ENCODE measurements at places on chromosomes 5 and 9.

DNA sequence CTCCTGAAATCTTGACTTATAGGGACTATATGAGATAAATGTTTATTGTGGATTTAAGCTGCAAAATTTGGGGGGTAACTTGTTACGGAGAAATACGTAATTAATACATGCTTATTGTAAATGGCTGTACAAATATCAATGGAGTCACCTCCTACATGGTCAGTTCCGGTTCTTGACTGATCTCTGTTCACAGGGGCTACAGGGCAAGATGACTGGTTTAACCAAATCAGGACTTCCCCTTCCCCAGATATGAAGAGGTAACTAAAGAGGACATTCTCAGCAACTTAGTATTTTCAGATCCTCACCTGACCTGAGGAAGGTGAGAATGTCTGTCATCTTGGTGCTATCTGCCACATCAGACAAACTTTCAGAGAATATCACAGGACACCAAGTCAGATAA lies 54.7 kb downstream of the PTCD2 start:
- no peak for DNase-seq

DNA sequence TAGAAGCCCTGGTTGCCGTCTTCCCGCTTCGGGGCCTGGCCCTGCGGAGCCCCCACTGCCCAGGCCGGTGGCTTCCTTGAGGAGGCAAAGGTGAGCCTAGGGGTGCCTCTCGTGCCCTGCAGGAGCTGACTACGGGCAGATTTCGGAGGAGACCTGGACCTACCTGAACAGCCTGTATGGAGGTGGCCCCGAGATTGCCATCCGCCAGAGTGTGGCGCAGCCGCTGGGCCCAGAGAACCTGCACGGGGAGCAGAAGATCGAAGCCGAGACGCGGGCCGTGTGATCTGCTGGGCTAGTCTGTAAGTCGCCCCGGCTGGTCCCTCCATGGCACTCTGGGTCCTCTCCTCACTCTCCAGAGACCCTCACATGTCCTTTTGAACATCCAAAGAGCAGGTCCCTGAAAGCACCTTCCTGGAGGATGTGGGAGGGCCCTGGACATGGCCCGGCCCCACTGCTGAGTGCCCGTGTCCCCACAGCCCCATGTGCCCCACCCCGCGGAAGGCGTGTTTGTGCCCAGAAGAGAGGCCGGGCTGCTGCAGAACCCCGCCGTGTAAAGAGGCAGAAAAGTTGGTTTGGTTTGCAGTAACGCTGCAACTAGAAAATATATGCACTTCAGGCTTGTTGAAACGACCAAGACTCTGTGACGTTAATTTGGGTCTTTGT lies 44.9 kb downstream of the USP20 start:
- DNase-seq: no peak

DNA sequence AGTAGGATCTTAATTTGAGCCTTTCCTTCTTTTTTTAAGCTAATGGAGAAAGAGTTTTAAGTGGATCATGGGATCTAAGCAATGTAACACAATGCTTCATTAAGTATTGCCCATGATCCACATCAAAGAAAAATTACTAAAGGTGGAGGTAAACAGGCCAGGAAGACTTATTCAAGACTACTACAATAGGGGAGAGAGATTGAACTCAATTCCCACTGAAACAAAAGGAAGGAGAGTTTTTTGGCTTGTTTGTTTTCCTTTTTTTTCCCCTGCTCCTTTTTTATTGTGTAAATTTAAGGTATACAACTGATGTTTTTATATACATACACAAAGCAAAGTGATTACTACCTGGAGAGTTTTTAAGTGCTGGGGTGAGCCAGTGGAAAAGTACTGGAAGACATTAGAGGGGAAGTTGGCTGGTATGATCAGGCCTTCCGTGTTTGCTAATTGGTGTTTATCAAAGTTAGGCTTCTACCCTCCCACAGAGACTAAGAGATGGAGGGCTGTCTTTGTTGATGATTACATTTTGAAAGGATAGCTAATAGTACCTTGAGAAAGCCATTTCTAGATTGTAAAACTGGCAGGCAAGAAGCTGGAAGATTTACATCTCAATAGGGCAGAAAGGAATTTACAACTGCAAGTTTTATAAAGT lies 262.7 kb downstream of the CHSY3 start:
- peak; percentile 53 for DNase-seq

DNA sequence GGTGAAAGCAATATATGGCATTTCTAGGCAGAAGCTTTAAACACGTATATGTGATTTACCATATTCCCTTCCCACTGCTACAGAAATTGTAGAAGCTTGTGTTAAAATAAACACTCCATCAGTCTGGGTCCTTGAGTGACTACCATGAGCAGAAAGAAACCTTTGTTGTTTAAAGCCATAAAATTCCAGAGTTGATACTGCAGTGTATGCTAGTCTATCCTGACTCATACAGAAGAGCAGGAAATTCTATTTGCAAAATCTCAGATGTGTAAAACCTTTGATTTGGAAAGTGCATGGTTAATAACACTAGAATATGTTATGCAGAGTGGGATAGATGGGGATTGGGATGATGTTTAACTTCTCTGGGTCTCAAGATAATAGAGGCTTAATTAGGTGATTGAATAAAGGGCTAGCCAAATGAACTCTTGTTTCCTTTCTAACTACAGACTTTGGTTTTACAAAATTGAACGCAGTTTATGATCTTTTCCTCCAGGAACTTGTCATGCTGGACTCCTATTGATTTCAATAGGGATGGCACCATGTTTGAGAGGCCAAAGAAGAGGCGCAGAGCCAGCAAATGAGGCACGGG lies 282.7 kb upstream of the VLDLR start:
- DNase-seq: no peak

GRCh38 chr5:104538734-104539133 lies 976.1 kb upstream of the NUDT12 start:
- no peak for DNase-seq

DNA sequence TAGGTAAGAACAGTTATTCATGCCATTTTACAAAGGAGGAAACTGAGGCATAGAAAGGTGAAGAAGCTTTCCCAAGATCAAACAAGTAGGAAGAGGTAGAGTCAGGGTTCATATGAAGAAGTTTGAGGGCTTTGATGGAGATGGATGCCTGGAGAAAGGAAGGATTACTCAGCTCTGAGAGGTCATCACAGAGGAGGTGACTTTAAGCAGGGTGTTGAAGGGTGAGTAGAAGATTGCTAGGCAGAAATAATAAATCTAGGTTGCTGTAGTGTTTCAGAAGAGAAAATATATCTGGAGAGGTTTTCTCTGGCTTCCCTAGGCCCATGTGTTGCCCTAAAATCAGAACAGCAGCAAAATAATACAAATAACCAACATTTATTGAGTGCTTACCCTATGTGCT lies 196.3 kb downstream of the PALM2AKAP2 start:
- DNase-seq: no peak

- no peak for DNase-seq
These were observed 45.4 kb downstream of the SPATA31C2 start for GRCh38 chr9:88092797-88093331.

GRCh38 chr9:112925058-112925641 lies 34.5 kb upstream of the SLC46A2 start:
- peak; percentile 38 for DNase-seq

DNA sequence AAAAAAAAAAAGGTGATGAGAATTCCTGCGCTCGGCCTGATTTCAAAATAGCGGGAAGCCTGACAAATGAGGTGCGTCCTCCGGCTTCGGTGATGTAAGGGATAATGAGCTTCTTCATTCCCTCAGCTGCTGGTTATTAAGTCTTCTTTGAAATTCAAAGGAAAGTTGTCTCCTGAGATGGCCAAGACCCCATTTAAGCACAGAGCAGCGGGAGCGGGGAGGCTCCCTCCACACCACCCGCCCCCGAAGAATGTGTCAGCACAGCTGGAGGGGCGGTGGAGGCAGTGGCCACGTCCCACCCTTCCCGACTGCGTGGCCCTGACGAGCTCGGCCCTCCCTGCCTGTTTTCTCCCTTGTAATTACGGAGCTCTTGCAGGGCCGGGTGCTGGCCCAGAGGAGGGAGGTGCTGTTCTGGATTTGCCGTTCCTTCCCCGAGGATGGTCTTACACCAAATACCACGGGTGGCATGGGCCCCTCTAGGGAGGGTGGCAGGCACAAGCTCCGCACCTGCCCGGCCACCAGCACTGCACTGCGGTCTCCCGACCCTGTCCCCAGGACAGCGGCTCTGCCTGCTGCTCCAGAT lies 31.0 kb downstream of the SLC9A3 start:
- DNase-seq: no peak

DNA sequence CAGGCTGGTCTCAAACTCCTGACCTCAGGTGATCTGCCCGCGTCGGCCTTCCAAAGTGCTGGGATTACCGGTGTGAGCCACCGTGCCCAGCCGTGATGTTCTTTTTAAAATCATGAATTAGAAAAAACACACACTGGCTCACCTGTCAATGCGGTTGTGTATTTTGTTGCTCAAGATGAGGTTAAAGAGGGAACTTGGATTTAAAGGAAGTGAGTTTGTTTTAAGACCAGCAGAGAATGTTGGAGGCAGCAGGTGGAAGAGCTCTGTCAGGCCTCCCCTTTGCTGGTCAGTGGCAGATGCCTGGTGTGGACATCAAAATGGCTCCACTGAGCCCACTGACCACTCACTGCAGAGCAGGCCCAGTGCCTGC lies 38.9 kb downstream of the WNK2 start:
- DNase-seq: no peak

GRCh38 chr9:109789971-109790370 lies 10.0 kb downstream of the PALM2AKAP2 start:
- no peak for DNase-seq

DNA sequence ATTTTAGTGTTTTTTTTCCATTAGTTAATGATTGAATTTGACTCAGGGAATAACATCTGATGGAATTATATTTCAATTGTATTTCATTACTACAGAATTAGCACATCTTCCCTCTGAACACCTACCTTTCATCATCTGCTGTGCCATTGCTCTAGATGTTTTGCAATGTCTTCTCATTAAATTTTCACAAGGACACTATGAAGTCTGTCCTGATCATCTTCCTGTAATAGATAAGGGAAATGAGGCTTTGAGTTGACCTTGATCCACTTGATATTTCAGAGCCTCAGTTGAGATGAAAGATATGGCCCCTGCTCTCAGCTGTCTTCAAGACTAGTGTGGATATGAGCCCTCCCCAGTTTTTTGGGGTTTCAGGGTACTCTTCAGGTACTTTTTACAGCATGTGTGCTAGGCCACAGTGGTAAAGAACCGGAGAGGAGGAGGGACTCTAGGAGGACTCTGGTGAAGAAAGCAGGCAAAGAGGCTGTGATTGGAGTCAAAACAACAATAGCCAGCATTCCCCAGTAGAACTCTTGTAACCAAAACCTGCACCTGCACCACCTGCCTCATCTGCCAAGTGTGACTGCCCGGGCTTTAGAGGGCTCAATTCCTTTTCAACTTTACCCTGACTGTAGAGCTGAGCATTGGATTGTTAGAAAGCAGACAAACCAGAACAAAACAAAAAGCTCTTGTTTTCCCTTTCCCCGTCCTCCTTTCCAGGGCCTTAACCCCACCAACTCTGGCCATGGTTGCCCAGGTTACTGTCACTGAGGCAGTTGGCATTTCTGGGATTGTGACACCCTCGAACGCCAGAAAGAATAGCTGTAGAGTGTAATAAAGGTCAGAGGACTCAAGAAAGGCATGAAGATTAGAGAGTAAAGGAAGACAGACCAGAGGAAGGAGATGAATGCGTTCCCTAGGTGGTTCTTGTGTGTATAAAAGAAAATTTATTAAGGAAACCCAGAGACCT lies 56.3 kb downstream of the ERAP1 start:
- DNase-seq: no peak

DNA sequence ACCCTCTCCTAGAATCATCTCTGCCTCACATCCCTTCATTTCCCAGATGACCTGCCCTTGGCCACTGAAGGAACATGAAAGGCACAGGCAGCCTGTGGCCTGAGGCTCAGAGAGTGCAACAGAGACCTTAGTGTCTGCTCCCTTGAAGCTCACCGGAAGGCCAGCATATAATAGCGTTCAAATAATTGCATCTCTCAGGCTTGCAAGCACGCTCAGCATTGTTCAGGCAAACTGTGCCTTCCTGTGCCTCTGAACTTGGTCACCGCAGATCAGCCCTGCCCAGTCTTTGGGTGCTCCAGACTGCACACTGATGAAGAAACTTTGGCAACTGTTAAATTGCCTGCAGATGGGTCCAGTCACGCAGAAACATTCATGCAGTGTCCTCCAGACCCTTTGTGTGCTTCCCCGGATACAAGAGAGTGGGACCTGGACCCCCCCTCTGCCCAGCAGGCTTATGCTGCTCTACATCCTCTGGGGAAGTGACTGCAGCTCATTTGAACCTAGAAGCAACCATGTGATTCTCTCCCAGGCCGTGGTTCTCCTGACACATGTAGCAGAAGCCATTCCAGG lies 216.0 kb upstream of the ANKRD55 start:
- DNase-seq: no peak

DNA sequence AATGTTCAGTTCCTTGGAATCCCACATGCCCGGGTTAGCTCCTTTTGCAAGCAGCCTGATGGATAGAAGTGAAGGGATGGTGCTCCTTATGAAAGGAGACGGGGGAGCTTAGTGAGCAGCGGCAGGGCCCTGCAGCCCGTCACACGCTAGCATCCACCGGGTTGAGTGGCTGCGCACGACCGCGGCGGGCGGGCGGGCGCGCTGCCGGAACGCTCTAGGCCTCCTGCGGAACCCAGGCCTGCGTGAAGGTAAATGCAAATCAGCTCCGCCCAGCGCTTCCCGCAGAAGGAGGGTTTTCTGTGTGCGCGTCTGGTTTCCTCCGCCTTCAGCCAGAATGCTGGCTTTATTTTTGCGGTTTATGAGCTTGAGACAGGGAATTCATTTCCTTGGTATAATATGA lies 19.8 kb downstream of the IL12B start:
- peak; percentile 27 for DNase-seq

DNA sequence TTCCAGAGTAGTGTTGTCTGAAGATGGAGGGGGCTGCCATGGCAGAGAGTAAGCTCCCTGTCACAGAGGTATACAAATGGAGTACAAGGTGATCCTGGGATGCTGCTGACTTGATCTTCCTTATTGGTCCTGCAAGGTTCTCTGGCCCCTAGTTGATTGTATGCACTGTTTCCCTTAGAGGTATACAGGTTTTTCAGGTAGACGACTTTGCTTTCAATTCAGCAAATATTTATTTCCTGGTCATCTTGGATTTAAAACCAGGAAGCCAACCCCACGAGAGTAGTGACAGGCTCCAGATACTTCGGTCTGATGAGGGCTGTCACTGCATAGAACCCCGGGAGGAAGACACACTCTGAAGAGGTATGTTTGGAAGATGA lies 16.5 kb upstream of the TRIM14 start:
- DNase-seq: no peak

GRCh38 chr9:88985616-88986015 lies 5.7 kb upstream of the S1PR3 start:
- no peak for DNase-seq

DNA sequence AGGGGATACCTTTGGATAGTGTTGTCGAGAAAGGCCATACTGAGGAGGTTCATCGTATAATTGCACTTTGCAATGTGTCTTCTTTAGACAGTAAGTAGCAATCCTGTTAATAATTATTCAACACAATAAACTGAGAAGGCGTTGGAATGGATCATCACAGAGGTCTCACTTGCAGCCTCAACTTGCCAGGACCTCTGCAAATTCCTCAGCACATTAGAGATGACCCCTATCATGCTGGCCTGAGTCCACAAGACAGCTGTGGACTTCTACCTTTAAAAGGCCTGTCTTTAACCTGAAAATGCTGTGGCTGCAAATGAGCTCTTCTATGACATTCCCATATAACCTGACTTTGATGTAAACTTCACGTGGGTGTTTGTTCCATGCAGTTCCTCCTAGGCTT lies 14.1 kb downstream of the SH3TC2 start:
- DNase-seq: no peak

- no peak for DNase-seq
These were observed 123.5 kb downstream of the DEPDC1B start for GRCh38 chr5:60576425-60576824.

- DNase-seq: no peak
These were observed 3.6 kb downstream of the DNAJC18 start for GRCh38 chr5:139435676-139436075.

GRCh38 chr5:179804555-179804947 lies 2.1 kb downstream of the MGAT4B start:
- no peak for DNase-seq
